Omental fat pad (tissue), 4 donors: ENCODE measurements at places on chromosomes 4 and X. TPM values are rescaled to one million over a fixed set of nuclear protein-coding genes. Genes with fewer than 3 reads are reported as not detected.

DNA sequence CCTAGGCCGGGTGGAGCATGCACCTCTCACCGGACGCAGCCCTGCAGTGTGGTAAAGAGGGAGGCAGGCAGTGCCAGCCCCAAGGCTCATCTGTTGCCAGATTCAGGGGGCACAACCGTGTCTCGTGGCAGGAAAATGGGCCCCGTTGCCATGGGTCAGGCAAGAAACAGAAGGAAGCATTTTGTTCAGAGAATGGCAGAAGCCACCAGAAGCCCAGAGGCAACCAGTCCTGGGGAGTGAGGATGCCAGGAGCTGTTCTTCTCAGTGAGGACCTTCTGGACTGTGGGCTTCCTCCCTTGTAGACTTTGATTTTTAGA, 12.5 kb upstream of the UVSSA start:
- DNase-seq, result no peak

GRCh38 chr4:10009861-10010500, 11.3 kb downstream of the SLC2A9 start:
- no peak for DNase-seq

GRCh38 chr4:1991596-1992434, 17.0 kb downstream of the NELFA start:
- DNase-seq, result no peak

DNA sequence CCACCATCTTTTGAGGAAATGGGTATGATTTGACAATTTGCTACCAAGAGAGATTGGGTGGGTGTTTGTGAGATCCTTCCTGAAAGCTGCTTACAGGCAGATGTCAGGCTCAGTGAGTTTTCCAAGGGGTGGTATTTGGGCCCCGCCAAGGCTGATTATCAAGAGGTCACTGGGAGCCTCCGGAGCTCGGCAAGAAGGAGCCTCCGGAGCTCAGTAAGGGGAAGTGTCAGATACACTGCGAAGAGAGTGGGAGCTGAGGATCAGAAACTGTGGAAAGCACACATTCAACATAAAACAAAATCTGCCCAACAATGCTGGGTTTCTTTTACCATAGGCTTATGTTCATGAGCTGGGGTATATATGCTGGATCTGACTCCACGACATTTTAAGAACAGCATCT, 714 bp downstream of the RTL3 start:
- DNase-seq, result no peak

The CT45A2 gene
- total RNA-seq, result not detected

GRCh38 chrX:51860679-51861078, 32.7 kb upstream of the MAGED1 start:
- no peak for DNase-seq

DNA sequence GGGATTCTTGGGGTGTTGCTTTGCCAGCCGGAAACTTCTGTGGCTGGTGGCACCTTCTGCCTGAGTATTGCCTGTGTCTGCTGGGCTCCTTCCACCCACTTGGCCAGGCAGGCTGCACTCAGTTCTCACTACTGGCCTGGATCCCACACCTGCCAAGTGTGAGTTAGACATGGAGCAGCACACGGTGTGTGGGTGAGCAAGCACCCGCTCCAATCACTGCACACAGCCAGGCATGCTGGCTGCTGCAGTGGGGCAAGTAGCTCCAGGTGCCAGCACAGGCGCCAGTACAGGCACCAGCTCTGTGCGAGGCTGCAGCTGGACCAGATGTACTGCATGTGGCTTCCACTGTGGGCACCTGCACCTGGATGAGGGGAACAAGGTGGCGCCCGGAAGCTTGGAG, 23.9 kb downstream of the DCUN1D4 start:
- no peak for DNase-seq

The XK gene
- not detected for total RNA-seq

The CNGA2 gene
- not detected for total RNA-seq

DNA sequence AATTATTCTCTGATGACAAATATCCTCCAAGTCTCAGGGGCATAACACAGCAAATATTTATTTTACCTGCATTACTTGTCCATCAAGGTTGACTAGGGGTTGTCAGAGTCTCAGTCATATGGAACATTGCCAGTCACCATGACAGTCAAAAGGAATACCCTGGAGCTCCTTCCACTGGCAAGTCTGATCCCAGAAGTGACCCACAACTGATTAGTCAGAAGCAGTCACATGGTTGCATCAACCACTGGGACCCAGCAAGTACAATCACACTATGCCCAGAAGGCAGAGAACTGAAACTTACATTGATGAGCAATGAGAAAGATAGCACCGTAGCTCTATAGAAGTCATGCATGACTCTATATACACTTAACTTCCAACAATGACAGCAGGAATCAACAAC, 41.9 kb upstream of the SOD3 start:
- no peak for DNase-seq

DNA sequence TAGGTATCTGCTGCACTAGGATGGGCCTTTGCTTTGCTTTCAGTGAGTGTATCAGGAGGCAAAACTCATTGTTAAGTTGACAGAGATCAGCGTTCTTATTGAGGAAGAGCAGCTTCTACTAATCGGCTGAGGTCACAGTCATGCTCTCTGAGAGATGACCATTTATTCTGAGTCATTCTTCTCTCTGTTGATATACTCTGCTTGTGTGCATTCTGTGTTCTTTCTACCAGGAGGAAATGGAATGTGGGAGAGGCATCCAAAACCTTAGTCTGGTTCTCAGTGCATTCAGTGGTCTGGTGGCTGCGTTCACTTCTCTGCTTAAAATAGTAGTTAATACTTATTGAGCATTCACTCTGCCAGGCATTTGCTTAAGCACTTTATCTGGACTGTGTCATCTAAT, 66.2 kb downstream of the RRAGB start:
- no peak for DNase-seq

The CENPVL2 gene
- total RNA-seq, result not detected

The ZNF518B gene
- total RNA-seq, result 34.2 TPM

DNA sequence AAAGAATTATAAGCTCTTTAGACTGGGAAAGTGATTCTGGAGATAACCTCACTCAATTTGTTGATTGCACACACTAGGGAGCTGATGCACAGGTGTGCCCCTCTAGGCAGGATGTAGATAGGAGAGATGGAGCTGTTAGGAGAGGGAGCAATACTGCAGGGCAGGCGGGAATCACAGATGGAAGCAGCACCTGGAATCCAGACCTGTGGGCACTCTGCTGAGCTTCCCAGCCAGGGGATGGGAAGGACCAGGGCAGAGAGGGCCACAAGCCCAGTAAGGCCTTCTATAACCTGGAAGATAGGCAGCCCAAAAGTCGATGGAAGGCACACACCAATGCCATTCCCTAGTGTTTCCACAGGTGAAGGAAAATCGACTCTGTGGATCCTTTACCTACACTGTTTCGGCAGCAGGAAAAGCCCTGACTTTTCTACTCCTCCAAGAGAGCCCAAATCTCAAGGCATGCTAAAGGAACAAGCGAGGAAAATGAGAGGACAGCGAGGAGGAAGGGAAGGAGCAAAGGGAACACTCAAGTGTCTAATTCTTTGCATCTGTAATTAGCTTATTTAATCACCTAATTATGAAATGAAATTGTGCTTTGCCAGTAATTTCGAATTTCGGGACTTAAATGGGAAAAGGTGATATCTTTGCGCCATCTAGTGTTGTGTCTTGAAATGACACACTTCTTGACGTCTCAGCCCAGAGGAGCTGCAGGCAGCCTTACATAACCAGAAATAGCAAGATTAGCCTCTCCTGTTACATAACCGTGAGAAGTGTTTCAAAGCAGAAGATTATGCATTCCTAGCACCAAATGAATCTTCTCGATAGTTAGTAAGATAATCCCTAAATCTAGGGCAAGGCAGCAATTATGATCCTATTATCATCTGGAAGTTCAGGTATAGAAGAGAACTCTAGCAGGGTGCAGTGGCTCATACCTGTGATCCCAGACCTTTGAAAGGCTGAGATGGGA, 31.0 kb upstream of the TLR3 start:
- DNase-seq, result no peak

DNA sequence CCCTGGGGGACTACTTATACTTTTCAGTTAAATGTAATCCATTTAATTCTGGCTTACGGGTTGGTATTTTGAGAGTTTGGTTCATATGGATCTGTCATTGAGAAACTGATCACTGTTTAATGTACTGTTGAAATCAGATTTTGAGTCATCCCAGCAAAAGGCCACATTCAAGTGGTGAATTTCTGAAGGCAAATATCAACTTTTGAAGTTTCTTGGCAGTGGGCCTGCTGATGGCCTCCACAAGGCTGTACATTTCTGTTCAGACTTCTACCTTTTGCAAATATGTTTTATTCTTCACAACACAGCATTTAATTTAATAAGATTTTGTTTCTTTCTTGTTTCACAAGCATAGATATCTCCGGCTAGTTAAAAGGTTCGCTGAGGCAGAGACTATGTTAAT, 138.7 kb downstream of the PDGFC start:
- no peak for DNase-seq

DNA sequence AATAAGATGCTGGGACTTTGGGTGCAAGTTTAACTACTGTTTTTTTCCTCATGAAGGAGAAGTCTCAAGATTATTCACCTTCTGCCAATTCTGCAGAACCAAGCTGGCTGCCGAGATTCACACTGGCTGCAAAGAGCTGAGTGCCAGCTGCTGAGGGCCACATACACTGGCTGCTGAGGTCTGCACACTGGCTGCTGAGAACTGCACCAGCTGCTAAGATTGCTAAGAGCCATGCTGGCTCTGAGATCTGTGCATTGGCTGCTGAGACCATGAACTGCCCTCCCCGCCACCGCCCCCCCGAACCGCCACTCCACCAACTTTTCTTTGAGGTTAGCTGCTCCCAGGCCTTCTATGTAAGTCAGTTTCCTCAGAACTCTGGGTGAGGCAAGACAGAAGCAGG, 330.3 kb downstream of the CBLL2 start:
- no peak for DNase-seq

The RHOXF2B gene
- not detected for total RNA-seq

- no peak for DNase-seq
Observed at GRCh38 chr4:81516241-81516640, 44.5 kb upstream of the RASGEF1B start.

- no peak for DNase-seq
Observed at GRCh38 chrX:149630681-149631233, 835 bp downstream of the TMEM185A start.

- no peak for DNase-seq
Observed at GRCh38 chr4:162366146-162366545, 202.3 kb upstream of the FSTL5 start.

- DNase-seq, result no peak
Observed at GRCh38 chr4:85580489-85580888, 105.5 kb downstream of the ARHGAP24 start.

- no peak for DNase-seq
Observed at GRCh38 chrX:42678133-42678532, 99.8 kb downstream of the PPP1R2C start.

- no peak for DNase-seq
Observed at GRCh38 chr4:147839200-147839599, 107.3 kb downstream of the ARHGAP10 start.

DNA sequence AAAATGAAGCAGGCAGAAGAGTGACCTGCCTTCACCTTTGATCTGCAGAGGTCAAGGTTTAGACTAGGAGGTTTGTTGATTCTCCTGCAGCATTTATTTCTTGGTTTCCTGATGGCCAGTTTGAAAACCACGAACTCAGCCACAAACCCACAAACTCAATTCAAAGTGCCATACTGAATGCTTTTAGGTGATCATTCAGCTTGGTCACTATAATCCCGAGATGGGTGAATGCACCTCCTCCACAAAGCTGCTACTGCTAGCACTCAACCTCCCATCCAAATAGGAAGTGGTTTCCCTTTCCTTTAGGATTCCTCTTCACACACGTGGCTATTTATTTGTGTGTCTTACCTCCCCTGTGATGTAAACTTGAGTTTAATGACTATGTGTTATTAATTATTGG, 225.2 kb downstream of the MID1 start:
- no peak for DNase-seq

GRCh38 chrX:56798866-56799758, 70.1 kb downstream of the NBDY start:
- DNase-seq, result no peak

GRCh38 chrX:152884171-152884570, 13.7 kb upstream of the ZNF185 start:
- DNase-seq, result no peak

- no peak for DNase-seq
Observed at GRCh38 chr4:8710416-8710815, 117.9 kb downstream of the CPZ start.
